Activated T-helper 1 cell treated with Interleukin-2 at 50 U/mL for 16 hours (primary cell): ENCODE measurements at places on chromosomes 11 and 22.

DNA sequence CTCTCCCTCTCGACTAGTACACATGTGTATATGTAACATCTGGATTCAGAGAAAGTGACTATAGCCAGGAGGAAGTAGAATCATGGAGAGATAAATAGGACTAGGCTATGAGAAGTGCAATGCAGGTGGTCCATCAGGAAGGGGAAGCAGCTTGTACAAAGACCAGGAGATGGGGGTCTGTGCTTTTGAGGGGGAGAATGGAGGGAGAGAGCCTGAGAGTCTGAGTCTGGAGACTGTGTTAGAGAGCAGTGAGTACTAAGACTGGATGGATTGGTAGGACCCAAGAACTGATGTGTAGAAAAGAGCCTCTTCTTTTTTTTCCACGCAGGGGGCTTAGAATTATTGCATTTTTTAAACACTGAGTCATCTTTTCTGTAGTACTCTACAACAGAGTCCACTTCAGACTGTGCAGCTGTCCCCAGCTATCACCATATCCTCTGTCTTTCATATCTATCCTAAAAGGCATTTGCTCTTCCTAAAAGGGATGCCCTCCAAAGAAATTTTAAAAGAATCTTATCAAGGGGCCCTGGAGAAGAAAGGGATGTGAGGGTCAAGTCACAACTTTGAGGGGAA is 80.4 kb downstream of the BDNF start:
- no peak for DNase-seq

DNA sequence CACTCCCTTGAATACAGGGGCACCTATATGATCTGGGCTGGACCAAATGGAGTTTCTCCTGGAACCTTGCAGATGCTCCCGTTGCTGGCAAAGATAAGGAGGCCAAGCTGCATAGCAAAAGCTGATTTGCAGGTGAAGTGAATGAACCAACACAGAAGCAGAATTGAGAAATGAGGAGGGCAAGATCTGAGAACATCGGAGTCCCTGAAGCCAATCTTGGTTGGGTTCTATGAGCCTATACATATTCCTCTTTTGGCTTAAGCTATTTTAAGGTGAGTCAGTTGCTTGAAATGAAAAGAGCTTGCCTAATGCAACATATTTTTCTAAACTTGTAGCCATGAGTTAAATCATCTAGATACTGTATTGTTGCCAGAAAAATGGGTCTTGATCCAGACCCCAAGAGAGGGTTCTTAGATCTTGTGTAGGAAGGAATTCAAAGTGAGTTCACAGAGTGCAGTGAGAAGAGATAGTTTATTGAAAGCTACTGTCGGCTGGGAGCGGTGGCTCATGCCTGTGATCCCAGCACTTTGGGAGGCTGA is 23.5 kb downstream of the WEE1 start:
- no peak for DNase-seq

GRCh38 chr11:131932584-131933325 is 562.3 kb downstream of the NTM start:
- no peak for DNase-seq

- DNase-seq, result no peak
Measured at GRCh38 chr22:20187777-20188566, 37.1 kb upstream of the CCDC188 start.

- no peak for DNase-seq
Measured at GRCh38 chr11:128238521-128239265, 348.7 kb downstream of the ETS1 start.

DNA sequence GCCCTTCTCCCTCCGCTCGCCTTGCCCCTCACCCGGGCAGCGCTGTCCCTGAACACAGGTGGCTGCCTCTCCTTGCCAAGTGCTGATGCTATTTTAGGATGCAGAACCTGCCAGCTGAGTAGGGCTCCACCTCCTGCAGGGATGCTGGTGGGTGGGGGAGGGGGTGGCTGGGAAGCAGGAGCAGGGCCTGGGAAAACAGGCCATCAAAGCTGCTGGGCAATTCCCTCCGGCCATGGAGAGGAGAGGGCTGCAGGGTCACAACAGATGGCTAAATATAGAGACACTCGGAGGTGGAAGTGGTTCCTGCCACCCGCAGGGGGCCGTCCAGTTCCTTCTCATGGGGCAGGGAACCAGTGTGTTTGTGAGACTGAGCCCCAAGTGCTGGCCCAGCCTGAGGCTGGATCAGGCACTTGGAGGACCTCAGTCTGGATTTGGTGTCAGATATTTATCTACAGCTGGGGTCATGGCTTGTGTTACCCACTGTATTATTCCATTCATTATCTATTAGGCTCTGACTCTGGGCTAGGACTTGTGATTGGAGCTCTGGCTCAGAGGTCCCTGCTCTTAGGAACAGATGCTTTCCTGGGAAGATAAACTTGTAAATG is 59.6 kb downstream of the LRRC32 start:
- DNase-seq, result no peak

DNA sequence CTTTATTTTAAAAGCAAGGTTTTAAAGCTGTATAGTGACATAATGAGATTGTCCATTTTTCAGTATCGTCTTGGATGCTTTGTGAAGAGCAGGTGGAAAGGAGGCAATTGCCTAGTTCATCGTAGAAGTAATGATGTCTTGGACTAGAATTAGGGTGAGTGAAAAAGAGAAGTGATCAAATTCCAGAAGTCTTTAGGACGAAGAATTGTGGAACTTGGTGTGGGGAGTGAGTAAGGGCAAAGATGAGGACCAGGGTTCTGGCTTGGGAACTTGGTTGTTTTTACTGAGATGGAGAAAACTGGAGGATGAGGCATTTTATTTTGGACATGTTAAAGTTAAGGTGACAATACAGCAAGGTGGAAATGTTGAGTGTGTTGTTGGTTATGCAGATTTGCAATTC is 1.2 kb downstream of the ILK start:
- DNase-seq, result no peak

GRCh38 chr22:46576556-46577367 is 39.3 kb upstream of the CELSR1 start:
- DNase-seq, result peak; percentile 58

DNA sequence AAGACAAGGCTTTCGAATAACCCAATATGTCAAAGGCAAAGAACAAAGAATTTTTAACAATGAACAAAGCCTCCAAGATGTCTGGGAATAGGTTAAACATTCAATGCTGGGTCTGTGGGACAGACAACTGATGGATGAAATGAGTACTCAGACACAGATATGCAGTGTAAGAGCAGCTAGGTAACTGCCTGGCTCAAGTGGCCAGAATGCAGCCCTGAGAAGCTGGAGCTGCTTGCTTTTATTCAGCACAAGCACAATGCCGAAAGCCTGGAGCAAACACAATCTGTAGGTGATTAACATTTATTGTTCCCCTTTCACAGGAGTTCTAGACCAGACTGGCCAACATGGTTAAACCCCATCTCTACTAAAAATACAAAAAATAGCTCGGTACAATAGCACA is 24.0 kb downstream of the GLYAT start:
- DNase-seq, result no peak

DNA sequence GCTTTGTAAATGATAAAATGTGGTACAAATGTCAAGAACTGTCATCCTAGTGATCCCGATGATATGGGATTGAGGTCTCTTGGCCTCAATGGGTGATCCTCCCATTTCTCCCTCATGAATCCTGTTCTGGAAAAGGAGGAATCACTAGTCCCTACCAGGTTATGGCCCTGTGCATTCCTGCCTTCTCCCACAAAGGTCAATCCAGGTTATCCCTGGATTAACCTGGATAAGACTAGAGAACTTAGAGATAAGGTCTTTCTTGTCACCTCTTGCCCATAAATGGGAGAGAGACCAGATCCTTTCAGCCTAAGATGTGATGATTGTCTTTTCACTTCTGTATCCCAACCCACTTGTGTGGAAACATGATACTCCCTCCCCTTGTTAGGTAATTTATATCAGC is 396.7 kb downstream of the BUD13 start:
- no peak for DNase-seq

DNA sequence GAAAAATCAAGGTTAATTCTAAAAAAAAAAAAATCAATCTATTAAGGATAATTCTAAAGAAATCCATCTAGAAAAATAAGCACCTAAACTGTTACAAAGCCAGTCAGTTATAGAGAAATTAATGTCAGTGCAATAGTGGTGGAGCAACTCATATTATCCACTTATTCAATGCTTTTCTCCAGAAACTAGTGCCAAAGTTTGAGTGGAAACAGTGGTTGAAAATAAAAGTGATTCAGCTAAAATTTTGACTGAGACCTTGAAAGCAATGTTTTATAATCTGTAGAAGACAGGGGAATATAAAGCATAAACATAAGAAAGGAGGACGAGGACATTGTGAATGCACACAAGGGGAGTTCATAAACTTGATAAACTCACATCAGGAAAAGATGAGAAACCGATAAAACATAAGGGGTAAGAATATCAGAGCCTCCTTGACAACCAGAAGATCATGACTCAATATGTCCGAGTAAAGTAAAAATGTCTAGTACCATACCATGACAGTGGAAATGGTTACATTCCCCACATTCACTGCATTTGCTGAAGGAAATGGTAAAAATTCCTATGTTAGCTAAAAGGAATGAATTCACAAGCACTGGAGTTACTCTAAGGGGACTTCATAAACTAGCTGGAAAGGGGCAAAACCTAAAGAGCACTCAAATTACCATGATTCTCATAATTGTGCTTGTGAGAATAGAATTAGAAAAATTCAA is 58.7 kb upstream of the SLC5A12 start:
- DNase-seq, result no peak

DNA sequence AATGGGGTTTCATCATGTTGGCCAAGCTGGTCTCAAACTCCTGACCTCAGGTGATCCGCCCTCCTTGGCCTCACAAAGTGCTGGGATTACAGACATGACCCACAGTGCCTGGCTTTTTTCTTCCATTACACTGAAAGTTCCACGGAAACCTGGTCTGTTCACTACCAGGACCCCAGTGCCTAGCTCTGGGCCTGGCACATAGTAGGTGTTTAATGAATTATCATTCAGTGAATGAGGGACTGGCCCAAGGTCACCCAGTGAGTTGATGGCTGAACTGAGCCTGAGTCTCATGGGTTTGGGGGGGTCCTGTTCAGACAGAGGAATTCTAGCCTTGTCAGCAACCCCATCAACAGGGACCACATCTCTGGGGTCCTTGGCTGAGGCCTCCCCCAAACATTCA is 3.1 kb downstream of the C11orf86 start:
- no peak for DNase-seq

- no peak for DNase-seq
Measured at GRCh38 chr11:60315871-60316270, 11.2 kb upstream of the MS4A6E start.

DNA sequence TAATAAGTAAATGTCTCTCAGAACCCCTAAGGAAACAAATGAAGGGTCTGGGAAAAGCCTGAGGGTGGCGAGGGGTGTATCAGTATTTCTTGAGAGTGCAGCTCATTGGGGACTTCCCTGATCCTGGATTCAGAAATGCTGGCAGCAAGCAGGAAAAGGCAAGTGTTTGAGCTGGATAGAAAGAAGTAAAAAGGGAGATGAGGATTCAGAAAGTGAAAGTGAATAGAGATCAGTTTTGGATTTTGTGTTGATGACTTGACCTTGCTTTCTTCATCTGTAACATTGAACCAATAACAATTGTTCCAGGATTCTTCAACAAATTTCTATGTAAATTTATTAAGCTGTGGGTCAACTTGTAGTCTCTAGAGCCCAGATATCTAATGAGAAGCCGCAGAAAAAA is 66.9 kb upstream of the CTSC start:
- DNase-seq, result no peak

GRCh38 chr11:43917851-43918250 is 24.6 kb upstream of the C11orf96 start:
- no peak for DNase-seq

DNA sequence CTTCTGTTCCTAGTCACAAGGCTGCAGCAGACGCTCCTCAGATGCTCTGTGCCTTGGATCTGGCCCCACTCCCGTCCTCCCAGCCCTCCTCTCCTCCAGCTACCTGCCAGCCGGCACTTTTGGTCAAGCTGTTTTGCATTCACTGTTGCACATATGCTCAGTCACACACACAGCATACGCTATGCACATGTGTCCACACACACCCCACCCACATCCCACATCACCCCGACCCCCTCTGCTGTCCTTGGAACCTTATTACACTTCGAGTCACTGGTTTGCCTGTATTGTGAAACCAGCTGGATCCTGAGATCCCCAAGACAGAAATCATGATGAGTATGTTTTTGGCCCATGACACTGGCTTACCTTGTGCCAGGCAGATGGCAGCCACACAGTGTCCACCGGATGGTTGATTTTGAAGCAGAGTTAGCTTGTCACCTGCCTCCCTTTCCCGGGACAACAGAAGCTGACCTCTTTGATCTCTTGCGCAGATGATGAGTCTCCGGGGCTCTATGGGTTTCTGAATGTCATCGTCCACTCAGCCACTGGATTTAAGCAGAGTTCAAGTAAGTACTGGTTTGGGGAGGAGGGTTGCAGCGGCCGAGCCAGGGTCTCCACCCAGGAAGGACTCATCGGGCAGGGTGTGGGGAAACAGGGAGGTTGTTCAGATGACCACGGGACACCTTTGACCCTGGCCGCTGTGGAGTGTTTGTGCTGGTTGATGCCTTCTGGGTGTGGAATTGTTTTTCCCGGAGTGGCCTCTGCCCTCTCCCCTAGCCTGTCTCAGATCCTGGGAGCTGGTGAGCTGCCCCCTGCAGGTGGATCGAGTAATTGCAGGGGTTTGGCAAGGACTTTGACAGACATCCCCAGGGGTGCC is 109.8 kb downstream of the BCR start:
- peak; percentile 24 for DNase-seq

DNA sequence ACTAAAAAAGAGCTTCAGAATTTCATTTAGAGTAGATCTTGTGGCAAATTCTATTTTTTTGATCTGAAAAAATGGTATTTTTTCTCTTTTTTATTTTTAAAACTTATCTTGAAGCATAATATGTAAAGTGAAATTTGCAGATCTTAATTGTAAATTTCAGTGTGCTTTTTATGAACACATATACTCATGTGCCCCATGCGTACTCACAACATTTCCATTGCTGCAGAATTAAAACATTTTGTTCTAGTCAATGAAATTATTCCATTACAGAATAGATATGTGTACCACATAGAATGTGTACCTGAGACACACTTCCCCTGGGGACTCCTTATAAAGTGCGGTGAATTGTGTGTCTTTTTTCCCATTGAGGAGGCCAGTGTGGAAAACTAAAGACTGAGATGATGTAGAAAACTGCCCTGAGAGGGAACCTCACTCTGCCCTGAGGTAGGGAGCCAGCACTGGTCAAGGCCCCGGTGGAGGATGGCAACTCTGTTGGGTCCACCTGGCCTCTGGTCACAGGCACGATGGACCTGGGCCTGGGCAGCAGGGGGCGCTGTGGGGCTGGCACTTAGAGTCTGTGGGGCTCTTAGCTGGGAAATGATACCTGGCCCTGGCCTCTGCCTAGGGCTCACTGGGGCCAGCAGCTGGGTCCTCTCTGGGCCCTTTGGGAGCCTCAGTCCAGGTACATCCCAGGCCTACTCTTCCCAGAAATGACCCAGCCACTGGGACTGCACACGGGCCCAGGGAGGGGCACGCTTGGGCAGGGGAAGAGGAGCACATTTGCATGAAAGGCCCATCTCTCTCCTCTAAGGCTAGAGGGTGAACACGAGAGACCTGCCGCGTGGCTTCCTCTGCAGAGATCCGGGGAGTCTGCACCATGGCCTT is 77.9 kb upstream of the TOP3B start:
- DNase-seq, result peak; percentile 22
